ENCODE measurements at places on chromosomes 7 and 10. TPM values are rescaled to one million over a fixed set of nuclear protein-coding genes. Genes with fewer than 3 reads are reported as not detected.
A peak's percentile ranks its signal among the peaks of the same experiment; 100 is the strongest.

The RET gene
- total RNA-seq = not detected

The PCLO gene
- total RNA-seq = not detected

DNA sequence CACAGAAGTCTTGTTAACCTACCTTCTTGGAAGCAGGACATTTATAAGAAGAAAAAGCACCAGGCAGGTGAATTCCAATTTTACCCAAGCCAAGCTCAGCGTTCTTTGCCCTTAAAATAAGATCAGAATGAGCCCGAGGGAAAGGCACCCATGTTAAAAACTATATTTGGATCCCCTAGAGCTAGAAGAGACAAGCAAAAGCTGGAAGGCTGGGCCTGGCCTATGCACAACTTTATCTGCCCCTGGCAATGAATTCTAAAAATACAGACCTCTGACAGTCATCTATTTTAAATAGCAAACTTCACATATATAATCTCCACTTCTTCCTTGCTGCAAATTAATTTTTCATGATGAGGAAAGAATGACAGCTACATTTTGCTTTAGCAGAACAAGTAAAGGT is 180.9 kb downstream of the FGFR2 start:
- no peak for DNase-seq

The OIT3 gene
- total RNA-seq = not detected

The PPP3CB gene
- total RNA-seq = 44.1 TPM

- DNase-seq = no peak
Measured at GRCh38 chr7:74306730-74307469, 17.7 kb downstream of the CLIP2 start.

GRCh38 chr10:94676496-94676895 is 7.0 kb upstream of the CYP2C18 start:
- DNase-seq = no peak

- no peak for DNase-seq
Measured at GRCh38 chr10:115118346-115118745, 25.2 kb downstream of the ATRNL1 start.

The EIF5AL1 gene
- total RNA-seq = 2.6 TPM

DNA sequence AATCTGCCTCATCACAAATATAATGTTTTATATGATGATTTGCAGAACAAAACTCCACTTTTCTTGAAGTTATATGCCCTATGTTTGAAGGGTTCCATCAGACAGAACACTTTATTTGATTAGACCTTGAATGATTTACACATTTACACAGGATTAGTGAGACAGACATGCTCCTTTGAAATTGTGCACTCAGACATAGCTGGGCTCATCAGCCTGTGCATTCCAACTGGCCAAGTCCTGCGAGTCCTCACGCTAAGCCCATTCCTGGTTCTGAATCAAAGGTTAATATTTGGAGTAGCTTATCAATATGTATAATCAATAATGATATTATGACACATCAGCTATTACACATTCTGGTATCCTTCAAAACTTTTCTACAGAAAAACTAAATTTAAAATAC is 173.6 kb downstream of the MBL2 start:
- DNase-seq = no peak

The ANKRD1 gene
- total RNA-seq = not detected

The TACC2 gene
- not detected for total RNA-seq

The UPK3B gene
- total RNA-seq = not detected

- peak; percentile 59 for DNase-seq
Measured at GRCh38 chr10:62681211-62681940, 123.1 kb upstream of the ADO start.

GRCh38 chr7:133755901-133756300 is 371.2 kb upstream of the LRGUK start:
- no peak for DNase-seq

The BPGM gene
- 25.4 TPM for total RNA-seq

The PDZD7 gene
- total RNA-seq = 0.33 TPM

DNA sequence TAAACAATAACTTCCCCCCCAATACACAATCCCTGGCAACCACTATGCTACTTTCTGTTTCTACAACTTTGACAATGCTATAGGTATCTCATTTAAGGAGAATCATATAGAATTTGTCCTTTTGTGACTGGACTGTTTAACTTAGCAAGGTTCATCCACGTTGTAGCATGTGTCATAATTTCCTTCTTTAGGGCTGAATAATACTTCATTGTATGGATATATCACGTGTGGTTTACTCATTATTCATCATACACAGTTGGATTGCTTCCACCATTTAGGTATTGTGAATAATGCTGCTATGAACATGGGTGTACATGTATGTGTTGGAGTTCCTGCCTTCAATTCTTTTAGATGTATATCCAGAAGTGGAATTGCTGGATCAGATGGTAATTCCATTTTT is 111.0 kb downstream of the LMBR1 start:
- DNase-seq = no peak

DNA sequence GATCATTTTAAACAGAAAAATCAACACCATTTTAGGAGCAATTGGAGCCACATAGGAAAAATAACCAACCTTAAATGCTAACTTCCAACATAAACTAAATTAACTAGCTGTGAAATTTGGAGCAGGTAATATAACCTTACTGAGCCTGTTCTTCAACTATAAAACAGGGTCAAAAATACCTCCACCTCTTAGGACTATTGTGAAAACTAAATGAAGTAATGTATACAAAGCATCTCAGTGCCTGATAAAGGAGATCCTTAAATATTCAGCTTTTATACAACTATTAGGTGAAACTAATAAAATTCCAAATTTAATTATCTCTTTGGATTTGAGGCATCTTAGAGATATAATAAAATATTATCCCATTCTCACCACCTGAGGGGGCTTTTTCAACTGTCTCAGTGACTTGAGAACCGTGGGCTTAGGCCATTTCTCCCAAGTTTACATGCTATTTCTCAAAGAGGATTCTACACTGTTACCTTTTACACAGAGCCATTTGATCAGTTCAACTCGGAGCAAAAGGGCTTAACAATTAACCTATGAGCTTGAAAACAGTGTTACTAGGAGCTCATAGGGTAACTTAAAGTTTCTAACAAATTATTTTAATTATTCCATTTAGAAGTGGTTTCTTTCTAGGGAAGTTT is 165.0 kb upstream of the ASAH2 start:
- DNase-seq = no peak

DNA sequence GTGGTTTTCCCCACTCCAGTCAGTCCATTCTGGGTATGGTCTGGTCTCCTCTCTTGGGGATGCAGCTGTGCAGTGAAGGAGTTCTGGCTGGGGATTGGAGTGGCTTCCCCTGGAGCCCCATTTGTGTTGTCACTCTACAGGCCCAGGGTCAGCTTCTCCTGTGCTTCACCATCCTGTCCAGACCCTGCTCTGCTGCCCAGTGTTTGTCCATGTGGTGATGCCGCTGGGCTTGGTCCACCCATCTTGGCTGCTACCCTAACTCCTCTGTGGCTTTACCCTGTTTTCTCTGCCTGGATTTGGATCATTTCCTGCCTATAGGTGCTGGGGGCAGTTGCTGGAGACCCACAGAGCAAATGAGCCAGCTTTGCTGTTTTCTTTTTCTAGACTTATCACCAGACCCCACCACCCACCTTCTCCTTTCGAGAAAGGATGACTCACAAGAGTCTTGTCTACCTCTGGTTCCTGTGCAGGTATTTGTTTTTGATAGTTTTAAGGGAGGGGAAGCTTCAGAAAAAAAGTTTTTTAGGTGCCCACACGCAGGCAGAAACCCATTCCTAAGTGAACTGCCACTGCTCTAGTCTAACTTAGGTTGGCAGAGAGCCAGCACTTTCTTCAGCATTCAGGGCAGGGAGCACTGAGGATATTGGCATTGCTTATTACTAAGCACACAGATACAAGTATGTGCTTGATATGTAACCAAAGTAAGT is 8.5 kb downstream of the ZDHHC16 start:
- DNase-seq = no peak

DNA sequence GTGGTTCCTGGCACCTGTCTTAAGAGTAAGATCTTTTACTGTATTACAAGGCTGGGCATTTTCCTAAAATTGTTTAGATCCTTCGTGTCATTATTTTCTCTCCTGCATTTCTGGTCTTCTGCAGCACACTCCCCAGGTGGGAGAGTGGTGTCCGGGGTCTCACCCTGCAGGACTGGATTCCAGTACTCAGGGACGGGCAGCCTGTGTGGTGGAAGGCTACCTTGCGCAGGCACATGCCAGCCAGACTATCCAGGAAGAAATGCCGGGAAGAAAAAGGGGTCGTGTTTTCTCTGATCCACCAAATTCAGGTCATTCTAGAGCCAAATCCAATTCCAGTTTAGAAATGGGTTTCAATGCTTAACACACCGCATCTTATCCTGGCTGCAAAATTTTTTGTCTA is 27.7 kb downstream of the CNPY1 start:
- no peak for DNase-seq

- no peak for DNase-seq
Measured at GRCh38 chr7:116232350-116232749, 22.0 kb downstream of the TES start.

The WEE2 gene
- total RNA-seq = not detected

The PITX3 gene
- not detected for total RNA-seq

DNA sequence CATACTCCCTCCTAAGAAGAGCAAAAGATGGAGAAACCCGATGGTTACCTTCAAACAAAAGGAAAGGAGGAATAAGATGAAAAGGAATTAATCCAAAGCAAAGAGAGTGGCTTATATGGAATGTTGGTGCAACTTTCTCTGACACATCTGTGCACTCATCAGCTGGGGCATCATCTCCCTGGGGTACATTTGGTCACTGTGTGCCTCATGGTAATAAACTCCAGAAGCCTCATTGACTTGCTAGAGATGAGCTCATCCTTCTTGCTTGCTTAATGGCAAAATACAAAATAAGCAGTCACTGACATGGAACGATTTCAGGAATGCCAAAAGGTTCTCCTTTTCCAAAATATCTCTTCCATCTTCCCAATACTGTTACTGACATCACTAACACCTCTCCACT is 22.5 kb downstream of the CAV1 start:
- DNase-seq = no peak

The FAM241B gene
- total RNA-seq = 10.8 TPM

DNA sequence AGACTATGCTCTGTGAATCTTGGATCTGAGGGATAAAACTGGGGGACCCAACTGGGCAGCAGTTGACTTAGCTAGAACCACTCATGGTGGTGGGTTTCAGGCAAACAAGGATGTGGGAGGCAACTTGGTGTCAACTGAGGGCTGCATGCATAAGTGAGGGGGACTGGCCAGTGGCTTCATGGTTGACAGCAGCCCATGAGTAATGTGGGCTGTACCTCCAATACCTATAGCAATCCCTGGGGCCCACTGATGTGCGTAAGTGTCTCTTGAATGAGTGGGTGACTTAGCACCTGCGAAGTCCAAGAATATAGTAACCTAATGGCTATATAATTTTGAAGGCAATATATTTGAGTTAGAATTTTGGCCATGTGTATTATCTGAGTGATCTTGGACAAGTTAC is 13.7 kb upstream of the MAP3K8 start:
- no peak for DNase-seq

GRCh38 chr7:6250364-6250833 is 22.0 kb downstream of the CYTH3 start:
- no peak for DNase-seq

The MAD1L1 gene
- 47.3 TPM for total RNA-seq

The ATXN7L1 gene
- 9.7 TPM for total RNA-seq

GRCh38 chr7:158353606-158354570 is 233.7 kb downstream of the PTPRN2 start:
- no peak for DNase-seq

The RHOBTB1 gene
- total RNA-seq = 0.07 TPM

DNA sequence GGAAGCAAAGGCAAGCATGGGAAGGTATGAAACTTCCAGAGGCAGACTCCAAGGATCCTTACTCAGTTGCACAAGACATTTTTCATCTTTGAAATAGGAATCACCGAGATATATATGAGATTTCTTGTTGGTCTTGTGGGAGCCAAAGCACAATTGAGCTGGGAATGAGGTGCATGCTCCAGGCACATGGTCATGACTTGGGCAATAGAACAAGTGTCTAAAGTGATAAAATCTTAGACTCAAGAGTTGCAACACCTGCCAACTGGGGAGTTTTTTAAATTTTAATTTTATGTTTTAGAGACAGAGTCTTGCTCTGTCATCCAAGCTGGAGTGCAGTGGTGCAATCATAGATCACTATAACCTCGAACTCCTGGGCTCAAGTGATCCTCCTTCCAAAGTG is 169.5 kb upstream of the ADCY1 start:
- no peak for DNase-seq

GRCh38 chr7:130894146-130894908 is 160.3 kb upstream of the KLF14 start:
- DNase-seq = no peak

- peak; percentile 76 for DNase-seq
Measured at GRCh38 chr10:103911021-103911459, 6.9 kb downstream of the STN1 start.

- DNase-seq = no peak
Measured at GRCh38 chr10:98308669-98309365, 40.8 kb upstream of the LOXL4 start.

DNA sequence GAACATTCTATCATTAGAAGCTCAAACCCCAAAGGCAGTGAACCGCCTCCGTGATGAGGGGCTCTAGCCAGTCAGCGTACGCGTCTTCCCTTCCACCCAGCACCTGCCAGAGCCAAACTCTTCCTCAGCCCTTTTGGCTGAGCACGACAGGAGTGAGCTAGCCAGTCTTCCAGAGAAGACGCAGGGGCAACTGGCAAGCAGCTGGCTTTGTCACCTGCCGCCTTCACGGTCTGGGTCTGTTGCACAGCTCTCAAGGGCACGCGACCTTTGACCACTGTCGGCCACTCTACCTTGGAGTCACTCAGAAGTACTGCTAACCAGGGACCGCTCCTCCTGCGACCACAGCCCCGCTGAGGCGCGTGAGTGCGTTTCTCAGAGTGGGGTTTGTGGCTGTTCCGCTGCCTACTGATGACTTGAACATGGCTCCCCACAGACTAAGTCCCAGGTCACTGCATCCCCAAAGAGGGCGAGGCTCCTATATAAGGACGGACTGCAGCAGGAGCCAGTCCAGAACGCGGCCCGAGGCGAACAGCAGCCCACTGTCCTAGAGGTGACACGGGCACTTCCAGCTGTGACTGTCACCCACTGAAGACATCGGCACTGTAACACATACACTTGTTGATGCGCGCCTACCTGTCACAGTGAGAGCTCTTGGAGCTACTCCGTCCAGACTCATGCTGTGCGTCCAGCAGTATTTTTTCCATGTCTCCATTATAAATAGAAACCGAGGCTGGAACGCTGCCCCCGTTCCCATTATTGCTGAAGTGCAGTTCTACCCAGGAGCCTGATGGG is 8.4 kb downstream of the BNIP3 start:
- DNase-seq = no peak

The AKR1E2 gene
- total RNA-seq = 2.6 TPM

The IGFBP1 gene
- not detected for total RNA-seq

- DNase-seq = no peak
Measured at GRCh38 chr10:75137533-75138438, 26.3 kb downstream of the SAMD8 start.

- DNase-seq = no peak
Measured at GRCh38 chr7:108442039-108442568, 14.1 kb downstream of the NRCAM start.

- no peak for DNase-seq
Measured at GRCh38 chr7:75982306-75983064, 11.9 kb downstream of the TMEM120A start.

- no peak for DNase-seq
Measured at GRCh38 chr7:137074391-137075030, 206.1 kb downstream of the CHRM2 start.

The ABI1 gene
- total RNA-seq = 35.9 TPM

GRCh38 chr10:70337201-70337651 is 45.2 kb downstream of the LRRC20 start:
- no peak for DNase-seq

Measured in CD8-positive, alpha-beta memory T cell (primary cell).